ENCODE measurements at places on chromosomes 16 and 17. TPM values are rescaled to one million over a fixed set of nuclear protein-coding genes. Genes with fewer than 3 reads are reported as not detected.

- no peak for DNase-seq
Observed at GRCh38 chr16:84517366-84517765, 12.9 kb upstream of the MEAK7 start.

- DNase-seq: no peak
Observed at GRCh38 chr16:82055117-82055516, 20.1 kb downstream of the HSD17B2 start.

DNA sequence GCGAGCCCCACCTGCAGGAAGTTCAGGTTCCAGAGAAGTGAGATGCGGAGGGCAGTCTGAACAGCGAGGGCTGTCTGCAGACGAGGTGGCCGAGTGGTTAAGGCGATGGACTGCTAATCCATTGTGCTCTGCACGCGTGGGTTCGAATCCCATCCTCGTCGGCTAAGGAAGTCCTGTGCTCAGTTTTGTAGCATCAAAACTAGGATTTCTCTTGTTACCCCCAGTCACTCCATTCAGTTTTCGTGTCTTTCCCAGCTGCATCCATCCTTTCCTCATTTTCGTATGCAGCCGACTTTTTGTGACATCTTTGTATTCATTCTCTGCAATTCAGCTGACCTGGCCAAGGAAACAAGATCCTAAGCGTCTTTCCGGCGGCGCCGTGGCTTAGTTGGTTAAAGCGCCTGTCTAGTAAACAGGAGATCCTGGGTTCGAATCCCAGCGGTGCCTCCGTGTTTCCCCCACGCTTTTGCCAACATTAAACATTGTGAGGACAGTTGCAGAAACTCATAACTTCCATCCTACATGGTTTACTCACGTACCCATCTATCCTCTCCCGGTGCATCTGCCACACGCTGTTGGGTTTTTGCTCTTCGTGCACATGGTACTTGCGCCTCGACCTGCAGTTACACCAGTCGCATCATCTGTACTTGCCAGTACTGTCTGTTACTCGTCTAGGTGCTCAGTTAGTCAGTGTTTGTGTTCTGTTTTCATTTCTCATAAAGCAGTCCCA lies 3.0 kb downstream of the BORCS6 start:
- DNase-seq: peak; percentile 98

GRCh38 chr16:50859628-50860360 lies 117.9 kb downstream of the CYLD start:
- DNase-seq: no peak

- DNase-seq: no peak
Observed at GRCh38 chr17:57425431-57425830, 169.1 kb downstream of the MSI2 start.

DNA sequence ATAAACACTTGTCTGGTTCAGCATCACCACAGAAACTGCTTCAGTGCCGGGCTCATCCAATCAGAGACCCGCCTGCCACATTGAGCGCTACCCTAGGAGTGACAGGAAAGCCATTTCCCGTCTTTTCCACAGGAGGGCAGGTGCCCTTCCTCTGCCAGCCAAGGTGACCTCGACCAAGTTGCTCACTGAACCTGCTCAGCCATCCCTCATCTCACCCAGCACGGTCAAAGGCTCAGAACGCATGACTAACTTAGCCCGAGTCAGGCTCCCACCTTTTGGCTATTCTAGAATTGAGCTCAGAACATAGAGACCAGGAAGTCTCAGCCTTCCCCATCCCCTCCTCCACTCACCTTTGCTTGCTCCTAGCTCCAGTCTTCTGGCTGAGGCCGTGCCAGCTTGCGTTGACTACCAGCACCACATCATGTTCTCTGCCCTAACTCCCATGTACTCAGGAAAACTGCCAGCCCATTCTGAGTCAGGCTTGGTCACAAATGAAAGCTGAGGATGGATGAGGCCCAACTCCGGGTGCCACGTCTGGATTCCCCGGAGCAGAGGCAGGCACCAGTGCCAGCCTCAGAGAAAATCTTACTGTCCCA lies 15.6 kb downstream of the MRPS23 start:
- DNase-seq: peak; percentile 83

DNA sequence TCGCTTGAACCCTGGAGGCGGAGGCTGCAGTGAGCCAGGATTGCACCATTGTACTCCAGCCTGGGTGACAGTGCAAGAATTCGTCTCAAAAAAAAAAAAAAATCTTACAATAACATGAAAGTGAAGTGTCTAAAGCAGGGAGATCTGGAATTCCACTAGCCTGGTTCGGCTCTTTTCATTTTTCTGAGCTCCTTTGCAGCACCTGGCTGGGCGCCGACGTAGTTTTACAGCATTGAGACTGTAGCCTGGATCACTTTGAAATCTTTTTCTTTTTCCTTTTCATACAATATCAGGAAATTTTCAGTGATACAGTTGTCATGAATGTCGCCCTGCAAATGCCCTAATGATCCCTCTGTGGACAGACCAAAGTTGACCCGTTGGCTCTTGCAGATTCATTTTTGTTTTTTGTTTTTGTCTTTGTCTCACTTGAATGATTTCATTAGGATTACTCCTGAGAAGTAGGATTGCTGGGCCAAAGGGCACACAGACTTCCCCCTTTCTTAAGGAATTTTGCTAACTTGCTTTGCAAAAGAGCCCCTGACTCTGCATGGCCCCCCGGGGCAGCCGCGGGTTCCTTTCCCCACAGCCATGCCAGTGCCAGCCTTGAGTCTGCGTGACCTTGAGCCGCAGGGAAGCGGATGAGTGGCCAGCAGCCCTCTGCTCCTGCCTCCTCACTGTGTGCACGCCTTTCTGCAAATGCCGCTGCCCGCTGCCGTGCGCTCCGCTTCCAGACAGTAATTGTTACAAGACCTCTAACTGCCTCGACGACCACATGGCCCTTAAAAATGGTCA lies 28.0 kb downstream of the CRISPLD2 start:
- DNase-seq: no peak

- no peak for DNase-seq
Observed at GRCh38 chr17:83193336-83194185, 114.2 kb downstream of the METRNL start.

Gene CSH1
- not detected for total RNA-seq

Gene JMJD6
- total RNA-seq: 28.9 TPM
